HFFc6 (cell line): ENCODE measurements at places on chromosomes 2 and 18. TPM values are rescaled to one million over a fixed set of nuclear protein-coding genes. Genes with fewer than 3 reads are reported as not detected.
A peak's percentile ranks its signal among the peaks of the same experiment; 100 is the strongest.

DNA sequence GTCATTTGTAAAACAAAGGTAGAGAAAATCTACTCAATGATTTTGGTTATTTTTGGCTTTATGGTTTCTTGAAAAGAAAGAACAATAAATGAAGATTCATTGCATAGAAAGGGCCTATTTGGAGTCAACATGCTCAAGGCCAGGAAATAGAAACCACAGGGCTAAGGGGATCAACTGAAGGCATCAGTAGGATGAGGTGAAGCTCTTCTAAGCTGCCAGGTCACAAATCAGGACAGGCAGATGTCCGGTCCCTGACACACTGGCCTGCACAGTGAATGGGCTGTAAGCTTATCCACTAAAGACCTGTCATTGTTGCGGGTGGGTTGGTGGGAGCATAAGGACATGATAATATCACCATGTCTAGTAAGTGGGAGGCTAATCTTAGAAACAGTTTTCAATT, 31.6 kb upstream of the RNF138 start:
- no peak for DNase-seq

DNA sequence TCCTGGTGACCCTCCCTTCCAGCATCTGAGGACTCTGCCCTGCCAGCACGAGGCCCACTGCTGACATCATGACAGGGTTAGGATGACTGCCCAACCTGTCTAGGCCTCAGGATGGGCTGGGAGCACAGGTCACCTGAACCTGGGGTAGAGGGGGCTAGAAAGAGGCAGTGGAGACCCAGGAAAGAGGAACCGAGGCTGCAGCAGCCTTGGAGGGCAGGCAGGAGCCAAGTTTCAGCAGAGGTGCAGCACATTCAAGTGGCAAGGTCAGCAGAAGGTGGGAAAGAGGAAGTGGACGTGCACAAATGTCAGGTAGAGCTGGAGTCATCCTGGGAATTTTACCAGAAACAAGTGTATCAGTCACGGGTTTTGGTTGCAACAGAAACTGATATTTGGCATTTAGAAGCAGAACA, 13.6 kb upstream of the RAB10 start:
- DNase-seq, result no peak

DNA sequence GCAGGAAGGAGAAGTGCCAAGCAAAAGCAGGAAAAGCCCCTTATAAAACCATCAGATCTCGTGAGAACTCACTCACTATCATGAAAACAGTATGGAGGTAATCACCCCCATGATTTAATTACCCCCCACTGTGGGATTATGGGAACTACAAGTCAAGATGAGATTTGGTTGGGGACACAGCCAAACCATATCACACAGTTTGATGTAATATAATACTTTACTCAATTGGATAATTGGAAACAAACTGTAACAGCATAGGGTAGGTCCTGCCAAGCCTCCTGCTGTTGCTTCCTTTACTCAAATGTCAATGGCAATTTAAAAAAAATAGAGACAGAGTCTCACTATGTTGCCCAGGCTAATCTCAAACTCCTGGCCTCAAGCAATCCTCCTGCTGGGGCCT, 15.5 kb upstream of the METTL21A start:
- no peak for DNase-seq

DNA sequence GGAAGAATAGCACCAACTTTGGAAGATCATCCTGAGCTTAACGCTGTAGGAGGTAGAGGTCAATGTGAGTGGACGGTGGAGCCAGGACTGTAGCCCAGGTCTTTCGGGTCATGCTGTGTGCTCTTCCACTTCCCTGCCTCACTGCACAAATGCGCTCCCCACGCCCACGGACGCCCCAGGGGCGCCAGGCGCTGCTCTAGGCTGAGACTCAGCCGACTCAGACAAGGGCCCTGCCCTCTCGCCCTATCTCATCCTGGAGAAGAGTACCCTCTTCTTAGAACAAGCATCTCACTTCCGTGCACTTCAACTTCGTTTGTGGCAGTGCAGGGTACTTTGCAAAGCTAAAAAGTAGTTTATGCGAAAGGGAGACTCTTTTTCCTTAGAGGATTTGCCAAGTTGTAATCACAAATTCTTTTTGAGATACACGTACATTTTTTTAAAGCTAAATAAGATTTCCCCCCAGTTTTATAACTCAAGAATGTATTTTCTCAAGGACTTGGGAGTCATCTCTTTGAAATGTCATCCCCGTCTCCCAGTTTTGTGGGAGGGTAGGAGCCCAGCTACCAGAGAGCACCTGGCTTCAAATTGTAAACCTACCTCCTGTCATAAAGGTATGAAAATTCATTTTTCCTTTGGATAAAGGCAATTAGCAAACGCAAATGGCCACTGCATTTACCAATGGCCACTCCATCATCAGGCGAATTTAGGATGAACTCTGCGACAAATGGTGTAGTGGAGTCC, 1.2 kb upstream of the PRELID3A start:
- DNase-seq, result no peak

The SPATS2L gene
- total RNA-seq, result 134 to 205 TPM (median 199 TPM) in 3 replicates

- DNase-seq, result no peak
Observed at GRCh38 chr2:120551522-120551921, 184.1 kb upstream of the GLI2 start.

- no peak for DNase-seq
Observed at GRCh38 chr2:218517434-218518206, 50.5 kb downstream of the USP37 start.

The PPIL3 gene
- total RNA-seq, result 12.5 to 15.6 TPM (median 14.7 TPM) in 3 replicates

- no peak for DNase-seq
Observed at GRCh38 chr2:32680942-32681341, 53.1 kb downstream of the TTC27 start.

DNA sequence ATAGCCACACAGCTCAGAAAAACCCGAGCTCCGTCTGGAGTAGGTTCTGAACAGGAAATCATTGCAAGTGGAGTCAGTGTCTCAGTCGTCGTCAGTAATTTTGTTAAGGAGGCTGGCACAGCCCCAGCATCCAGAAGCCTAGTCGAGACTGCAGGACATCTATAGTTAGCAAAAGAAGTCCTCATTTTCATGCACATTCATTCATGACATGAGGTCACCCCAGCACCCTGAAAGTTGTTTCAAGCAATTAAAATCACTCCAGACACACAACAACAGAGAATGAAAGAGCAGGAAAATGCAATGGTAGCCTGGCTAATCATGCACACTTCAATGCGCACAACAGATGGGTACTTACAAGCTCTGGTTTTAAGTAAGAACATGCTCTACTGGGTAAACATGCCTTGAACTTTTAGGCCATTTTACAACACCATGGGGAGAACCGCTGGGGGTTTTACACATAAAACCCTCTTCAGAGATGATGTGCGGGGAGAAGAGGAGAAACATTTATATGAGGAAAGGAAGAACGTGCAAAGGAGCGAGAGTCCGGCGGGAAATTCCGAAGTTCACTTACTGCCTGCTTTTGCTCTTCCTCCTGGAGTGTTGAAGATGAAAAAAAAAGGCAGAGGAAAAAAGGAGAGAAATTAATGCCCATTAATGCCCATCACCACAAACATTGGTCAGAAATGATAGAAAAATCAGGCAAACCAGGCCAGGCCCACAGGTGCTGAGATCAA, 77.4 kb upstream of the DNMT3A start:
- no peak for DNase-seq

GRCh38 chr2:219029829-219030165, 11.5 kb downstream of the CFAP65 start:
- peak; percentile 47 for DNase-seq

The GNAL gene
- 0.03 to 0.20 TPM in 2 of 3 replicates, not detected in the other for total RNA-seq

DNA sequence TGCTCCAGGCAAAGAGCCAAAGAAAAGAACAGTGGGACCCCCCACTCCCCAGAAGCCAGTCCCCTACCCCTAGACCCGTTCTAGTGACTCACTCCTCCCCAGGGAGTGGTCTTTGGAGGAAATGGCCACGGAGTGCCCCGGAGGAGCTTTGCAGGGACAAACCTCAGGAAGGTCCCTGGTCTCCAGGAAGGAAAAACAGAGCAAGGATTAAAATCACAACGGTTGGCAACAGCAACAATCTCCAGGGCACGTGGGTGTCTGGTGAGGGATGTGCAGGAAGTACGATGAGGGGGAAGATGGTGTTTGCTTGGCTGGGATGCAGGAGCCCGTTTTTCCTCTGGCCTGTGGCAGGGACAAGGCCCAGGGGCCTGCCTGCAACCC, 135.0 kb downstream of the SMAD2 start:
- no peak for DNase-seq

GRCh38 chr2:98912221-98912851, 23.7 kb downstream of the CRACDL start:
- DNase-seq, result peak; percentile 78

The GPR17 gene
- total RNA-seq, result not detected in 3 replicates

The CYP27A1 gene
- total RNA-seq, result 0.19 to 0.34 TPM (median 0.30 TPM) in 3 replicates

The TXNDC2 gene
- total RNA-seq, result 0.14 to 0.15 TPM in 2 of 3 replicates, not detected in the other

GRCh38 chr2:207771421-207771820, 1.7 kb upstream of the FZD5 start:
- DNase-seq, result no peak

The SPEG gene
- 79.0 to 81.8 TPM (median 80.4 TPM) in 3 replicates for total RNA-seq

DNA sequence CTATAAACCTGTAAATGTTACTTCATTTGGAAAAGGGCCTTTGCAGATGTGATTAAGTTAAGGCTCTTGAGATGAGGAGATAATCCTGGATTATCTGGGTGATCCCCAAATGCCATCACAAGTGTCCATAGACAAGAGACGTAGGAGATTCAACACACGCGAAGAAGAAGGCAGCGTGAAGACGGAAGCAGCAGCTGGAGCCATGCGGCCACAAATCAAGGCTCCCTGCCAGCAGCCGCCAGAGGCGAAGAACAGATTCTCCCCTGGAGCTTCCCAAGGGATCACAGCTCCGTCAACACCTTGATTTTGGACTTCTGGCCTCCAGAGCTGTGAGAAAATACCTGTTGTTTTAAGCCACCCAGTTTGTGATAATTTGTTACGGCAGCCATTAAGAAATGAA, 11.0 kb upstream of the VAPA start:
- DNase-seq, result no peak

GRCh38 chr18:56563568-56563967, 74.8 kb downstream of the TXNL1 start:
- no peak for DNase-seq

DNA sequence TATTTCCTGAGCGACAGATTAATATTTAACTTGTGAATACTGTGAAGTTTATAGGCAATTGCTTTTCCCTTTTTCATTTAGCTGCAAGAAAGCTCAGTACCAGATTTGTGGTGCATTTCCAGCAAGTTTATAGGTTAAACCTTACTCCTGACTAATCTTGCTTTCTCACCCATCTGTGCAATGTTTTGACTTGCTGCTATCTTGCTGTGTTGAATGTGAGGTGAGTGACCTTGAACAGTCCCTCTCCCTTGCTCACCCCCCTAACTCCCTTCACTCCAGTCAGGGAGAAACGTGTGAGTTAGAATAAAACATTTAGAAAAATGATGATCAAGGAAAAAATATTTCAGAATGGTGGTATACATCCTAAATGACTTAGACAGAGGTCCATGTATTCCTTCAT, 39.8 kb upstream of the PARD3B start:
- no peak for DNase-seq

The TRIM43 gene
- not detected in 3 replicates for total RNA-seq

The PTPRN gene
- 7.0 to 15.3 TPM (median 10.2 TPM) in 3 replicates for total RNA-seq

DNA sequence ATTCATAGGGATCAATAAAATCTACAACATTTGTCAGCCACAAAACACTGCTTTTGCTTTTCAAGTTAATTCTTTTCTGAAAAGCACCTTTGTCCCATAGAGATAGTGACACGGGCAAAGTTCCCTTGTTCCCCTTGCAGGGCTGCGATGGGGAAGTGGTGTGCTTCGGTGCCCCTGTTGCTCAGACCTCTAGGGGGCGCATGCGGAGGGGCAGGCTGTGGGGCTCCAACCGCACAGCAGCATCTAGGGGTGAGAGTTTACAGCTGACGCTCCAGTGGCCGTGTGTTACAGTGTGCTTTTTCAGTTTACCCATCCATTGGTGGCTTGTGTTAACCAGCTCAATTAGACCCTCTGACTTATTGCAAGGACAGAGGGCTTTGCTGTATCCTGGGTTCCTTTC, 1432.2 kb upstream of the ACVR2A start:
- no peak for DNase-seq

GRCh38 chr2:71886241-71886640, 261.4 kb downstream of the CYP26B1 start:
- no peak for DNase-seq

GRCh38 chr2:238290091-238290509, 1.7 kb upstream of the PER2 start:
- no peak for DNase-seq

DNA sequence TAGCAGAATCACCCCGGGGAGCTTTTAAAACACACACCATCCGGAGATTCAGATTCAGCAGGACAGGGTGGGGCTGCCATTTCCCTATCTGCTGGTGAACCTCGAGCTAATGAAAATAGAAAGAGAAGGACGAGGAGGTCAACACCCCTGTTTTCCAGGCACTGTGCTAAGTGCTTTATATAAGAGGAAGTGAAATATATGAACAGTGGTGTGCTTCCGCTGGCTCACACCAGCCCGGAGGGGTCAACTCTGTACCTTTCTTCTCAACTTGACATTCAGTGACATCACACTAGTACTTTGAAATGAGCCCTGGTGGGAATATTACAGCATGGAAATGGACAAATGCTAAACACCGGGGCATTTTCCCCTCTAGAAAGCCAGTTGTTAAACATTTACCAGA, 108.3 kb upstream of the LTBP1 start:
- DNase-seq, result no peak

GRCh38 chr2:230335864-230336506, 9.0 kb downstream of the SP140L start:
- DNase-seq, result no peak

- no peak for DNase-seq
Observed at GRCh38 chr2:207901401-207901800, 123.9 kb downstream of the PLEKHM3 start.

The GPR45 gene
- not detected in 3 replicates for total RNA-seq

DNA sequence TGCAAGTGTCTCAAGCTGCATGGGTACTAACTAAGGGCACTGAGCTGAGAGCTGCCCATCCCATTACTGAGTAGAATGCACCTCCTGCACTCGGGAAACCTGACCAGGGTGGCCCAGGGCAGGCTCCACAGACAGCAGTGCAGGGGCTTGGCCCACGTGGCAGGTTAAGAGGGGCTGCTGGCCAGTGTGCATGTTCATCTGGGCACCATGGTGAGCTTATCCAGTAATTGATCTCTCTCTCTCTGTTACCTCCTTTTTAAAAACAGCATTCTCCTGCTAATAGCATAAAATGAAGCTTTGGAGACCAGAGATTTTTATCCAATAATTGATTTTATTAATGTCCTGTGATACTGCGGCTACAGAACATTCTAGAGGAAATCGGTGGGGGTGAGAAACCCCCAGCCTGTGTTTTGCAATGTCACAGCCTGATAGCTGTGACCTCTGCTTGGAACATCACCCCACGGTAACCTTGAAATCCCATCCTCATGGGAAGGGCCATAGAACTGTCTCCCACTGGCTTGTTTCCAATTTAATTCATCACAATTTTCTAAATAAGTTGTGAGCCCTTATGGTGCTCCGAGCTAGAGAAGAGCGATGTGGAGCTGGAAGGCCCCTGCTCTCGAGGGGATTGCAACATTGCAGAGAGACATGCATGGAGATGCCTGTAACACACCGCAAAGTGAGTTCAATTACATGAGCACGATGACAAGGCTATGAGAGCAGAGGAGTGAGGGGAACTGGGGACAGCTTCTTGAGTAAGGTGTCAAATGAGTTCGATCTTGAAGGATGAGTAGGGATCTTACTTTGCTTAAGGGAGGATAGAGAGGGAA, 143.8 kb downstream of the GALNT14 start:
- no peak for DNase-seq

The ANKRD29 gene
- 0.34 to 0.66 TPM (median 0.35 TPM) in 3 replicates for total RNA-seq
